ENCODE measurements at places on chromosomes 5 and 9. TPM values are rescaled to one million over a fixed set of nuclear protein-coding genes. Genes with fewer than 3 reads are reported as not detected.
A peak's percentile ranks its signal among the peaks of the same experiment; 100 is the strongest.

- no peak for DNase-seq
These were observed 293.2 kb downstream of the ARHGAP26 start for GRCh38 chr5:143063175-143063970.

- DNase-seq: no peak
These were observed 148.3 kb upstream of the IER5L start for GRCh38 chr9:129326061-129327005.

GRCh38 chr5:80255431-80255810 lies 427 bp downstream of the SERINC5 start:
- DNase-seq: peak; percentile 74

DNA sequence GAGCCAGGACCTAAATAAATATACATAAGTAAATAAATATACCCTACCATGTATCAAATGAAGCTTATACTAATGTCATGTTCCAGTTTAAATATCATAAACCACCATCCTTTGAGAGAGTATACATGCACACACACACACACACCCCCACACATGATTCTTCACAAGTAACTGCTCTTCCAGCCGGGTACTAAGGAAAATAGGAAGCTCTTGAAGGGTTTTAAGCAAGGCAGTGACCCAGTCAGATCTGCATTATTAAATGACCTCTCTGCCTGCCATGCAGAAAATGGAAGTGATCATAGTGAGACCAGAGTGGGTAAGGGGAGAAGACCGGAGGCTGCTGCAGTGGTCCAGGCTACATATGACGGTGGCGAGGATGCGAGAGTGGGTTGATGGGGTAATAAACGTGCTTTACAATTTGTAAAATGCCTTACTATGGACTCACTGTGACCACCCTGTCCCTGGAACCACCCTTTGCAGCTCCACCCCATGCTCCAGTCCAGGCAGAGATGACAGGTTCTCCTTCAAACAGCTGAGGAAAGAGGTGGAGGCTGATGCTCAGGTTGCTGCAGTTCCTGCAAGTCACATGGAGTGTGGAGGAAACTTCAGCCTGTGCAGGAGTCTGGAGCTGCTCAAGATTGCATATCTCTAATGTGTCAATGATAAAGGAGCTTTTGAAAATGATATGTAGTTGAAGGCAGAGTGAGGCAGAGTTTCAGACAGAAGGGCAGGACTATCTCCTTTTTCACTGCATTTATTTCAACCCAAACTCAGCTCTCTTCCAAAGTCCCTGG lies 38.8 kb upstream of the NDFIP1 start:
- DNase-seq: no peak

- no peak for DNase-seq
These were observed 36.8 kb downstream of the PTGES start for GRCh38 chr9:129716091-129716490.

DNA sequence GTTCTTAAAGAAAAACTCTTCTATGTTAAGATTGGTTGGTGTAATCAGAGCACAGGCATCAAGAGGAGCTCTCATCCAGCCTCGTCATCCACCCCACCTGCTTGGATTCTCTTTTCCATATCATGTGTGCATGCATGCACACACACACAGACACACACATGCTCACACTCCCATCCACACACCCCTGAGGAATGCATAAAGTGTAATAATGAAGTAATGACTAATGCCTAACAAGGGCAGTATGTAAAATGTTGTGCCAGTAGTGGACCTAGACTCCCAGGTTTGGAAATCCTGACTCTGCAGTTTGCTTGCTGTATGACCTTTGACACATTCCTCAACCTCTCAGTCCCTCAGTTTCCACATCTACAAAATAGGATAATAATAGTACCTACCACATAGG lies 280.0 kb upstream of the ANKRD55 start:
- no peak for DNase-seq

- no peak for DNase-seq
These were observed 887 bp downstream of the PTPDC1 start for GRCh38 chr9:94085062-94085639.

DNA sequence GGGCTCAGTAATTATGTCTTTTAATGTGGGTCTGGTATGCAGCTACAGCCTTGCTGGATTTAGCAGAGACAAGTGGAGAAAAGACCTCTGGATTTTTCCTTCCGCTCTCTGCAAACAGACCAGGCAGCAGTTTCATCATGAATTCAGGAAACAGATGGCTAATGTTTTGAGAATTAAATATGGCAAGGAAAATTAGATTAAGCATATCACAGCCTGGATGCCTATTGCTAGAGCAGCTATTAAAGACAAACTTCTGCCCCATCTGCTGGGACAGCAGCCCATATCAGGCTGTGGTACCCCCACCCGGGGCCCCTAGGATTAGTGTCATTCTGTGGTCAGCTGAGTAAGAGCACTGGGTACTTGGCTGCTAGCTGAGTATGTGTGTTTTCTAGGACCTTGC lies 6.2 kb downstream of the SKP2 start:
- DNase-seq: peak; percentile 15

GRCh38 chr5:136330353-136331038 lies 34.8 kb downstream of the TRPC7 start:
- no peak for DNase-seq

GRCh38 chr5:62794456-62794855 lies 215.8 kb downstream of the LRRC70 start:
- no peak for DNase-seq

GRCh38 chr9:86464242-86464641 lies 110.0 kb upstream of the TUT7 start:
- DNase-seq: no peak

- DNase-seq: no peak
These were observed at the start of gene COL15A1 for GRCh38 chr9:98943682-98944056. Gene COL15A1, plus strand, starts transcription at chr9:98943907. Its CDS starts 155 bp downstream, at chr9:98944062.

DNA sequence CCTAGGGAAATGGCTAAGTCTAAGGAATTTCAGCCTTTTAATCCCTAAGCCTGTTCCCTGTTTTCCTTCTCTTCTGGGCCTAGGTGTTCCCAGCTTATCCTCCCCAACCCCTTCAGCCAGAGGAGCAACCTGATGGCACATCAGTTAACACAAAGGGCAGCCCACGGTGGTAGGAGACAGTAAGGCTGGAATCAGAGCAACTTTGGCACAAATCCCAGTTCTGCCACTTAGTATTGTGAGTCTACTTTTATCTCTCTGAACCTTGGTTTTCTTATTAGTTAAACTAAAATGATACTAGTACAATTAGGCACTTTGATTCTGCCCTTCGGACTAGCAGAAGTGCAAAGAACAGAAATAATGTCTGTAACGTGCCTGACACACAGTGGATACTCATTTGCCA lies 246.8 kb downstream of the SAXO1 start:
- DNase-seq: no peak

CCL27 gene
- polyA plus RNA-seq: not detected

DNA sequence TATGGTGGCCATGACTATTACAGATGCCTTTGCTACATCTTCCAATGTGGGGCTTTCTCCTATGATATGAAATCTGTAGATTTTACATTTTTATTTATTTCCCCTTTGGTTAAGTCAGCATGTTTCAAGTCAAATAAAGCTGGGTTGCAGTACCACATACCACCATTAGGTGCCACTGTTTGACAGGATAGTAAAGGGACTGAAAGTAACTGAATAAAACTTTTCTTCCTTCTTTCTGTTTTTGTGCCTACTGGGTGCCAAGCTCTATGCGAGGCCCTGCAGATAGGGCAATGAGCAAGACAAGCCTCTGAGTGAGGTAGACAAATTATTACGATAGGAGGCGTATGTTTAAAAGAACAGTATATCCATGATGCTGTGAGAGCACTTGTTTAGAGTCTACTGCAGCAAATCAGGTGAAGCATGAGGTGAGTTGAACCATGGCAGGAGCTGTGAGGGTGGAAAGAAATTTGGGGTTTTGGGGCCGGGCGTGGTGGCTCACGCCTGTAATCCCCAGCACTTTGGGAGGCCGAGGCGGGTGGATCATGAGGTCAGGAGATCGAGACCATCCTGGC lies 64.8 kb downstream of the GDNF start:
- no peak for DNase-seq

- DNase-seq: no peak
These were observed 11.0 kb downstream of the UBAC1 start for GRCh38 chr9:135950135-135950682.

FBLL1 gene
- polyA plus RNA-seq: 0.60 TPM

- no peak for DNase-seq
These were observed 363.6 kb downstream of the ANXA1 start for GRCh38 chr9:73515216-73515615.

GRCh38 chr9:18499062-18499461 lies 25.1 kb downstream of the ADAMTSL1 start:
- DNase-seq: no peak

DNA sequence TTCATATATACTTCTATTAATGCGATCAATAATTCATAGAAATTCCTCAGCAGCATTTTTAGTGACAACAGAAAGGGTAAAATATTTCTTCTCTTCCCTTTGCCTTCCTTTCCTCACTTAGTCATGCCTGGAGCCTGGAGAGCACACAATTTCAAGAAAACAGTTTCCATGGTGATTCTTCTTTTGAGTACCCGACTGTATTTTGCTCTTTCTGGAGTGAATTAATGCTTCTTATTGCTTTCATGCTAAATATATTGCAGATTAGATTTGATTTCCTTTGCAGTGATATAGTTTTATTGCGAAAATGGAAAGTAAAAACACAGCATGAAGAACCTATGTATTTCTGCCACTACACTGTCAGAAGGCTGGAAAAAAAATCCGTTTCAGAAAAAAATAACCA lies 153.5 kb downstream of the PPP2R2B start:
- DNase-seq: no peak

SARDH gene
- polyA plus RNA-seq: 4.3 TPM
